ENCODE measurements at places on chromosomes 12 and 14. TPM values are rescaled to one million over a fixed set of nuclear protein-coding genes. Genes with fewer than 3 reads are reported as not detected.

TMEM132D gene
- 1.3 TPM for polyA plus RNA-seq

DNA sequence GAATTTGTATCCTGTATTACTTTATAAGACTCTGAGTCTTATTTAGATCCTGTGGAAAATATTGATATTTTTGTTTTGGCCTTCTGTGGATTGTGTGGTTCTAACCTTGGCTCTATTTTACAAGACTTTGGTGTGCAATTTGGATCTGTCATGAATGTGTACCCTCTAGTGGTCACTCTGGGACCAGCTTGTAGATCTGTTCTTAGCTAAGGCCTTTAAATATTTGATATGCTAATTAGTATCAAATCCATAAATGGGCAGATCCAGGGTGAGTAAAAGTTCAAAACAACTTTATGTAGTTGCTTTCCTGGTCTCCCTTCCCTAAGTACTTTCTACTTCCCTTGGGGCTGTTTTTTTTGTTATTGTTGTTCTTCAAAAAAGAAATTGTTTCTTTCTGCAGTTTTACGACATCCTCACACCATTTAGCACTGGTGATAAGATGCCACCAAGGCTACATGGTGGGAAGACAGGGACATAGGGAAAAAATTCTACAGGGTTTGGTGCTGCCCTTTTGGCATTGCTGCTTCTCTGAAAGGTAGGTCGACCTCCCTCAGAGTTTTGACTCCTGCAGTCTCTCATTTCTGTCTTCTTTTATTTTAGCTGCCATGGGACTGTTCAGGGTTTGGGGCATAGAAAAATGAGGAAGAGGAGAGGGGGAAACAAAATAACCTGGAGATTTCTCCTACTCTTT lies 238.5 kb downstream of the GPHN start:
- DNase-seq = no peak

DNA sequence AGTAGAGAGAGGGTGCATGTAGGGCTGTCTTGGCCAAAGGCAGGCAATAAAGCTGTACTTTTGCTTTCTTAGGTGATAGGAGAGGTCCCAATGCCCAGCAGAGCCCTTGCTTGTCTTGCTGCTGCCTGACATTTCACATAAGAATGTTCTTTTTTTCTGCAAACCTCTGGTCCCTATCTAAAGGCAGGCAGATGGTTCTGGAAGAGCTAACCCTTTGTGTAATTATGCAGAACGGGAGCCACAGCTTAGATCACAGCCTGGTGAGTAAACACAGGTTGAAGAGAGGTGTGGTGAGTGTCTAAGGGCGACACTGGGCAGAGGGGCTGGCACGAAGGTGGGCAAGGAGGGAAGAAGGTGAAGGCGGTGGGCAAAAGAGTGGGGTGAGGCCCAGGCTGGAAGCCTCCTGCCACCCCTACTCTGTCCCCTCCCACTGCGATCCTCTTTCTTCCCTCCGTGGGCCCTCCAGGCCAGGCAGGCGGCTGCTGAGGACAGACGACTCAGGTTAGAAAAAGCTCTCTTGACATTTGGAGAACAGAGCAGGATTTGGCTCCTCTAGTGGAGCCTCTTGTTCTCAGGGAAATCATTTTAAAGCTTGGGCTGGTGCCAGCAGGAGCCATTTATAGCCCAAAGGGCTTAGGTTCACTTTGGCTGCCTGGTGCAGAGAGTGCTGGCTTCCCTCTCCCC lies 42.8 kb downstream of the PRMT8 start:
- DNase-seq = no peak

DNA sequence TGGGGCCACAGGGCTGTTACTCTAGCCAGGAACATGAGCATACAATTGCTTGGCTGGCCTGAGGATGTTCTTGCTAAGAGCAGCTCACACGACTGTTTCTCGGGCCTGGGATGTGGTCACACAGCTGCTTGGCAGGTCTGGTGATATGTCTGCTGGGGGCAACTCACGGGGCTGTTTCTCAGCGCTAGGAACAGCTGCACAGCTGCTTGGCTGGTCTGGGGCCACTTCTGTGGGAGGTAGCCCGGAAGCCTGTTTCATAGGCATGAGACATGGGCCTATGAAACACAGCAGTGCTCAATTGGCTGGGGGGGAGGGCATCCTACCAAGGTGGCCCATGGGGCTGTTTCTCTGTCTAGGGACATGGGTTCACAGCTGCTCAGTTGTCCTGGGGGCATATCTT lies 73.4 kb upstream of the DDHD1 start:
- no peak for DNase-seq
